ENCODE measurements at places on chromosomes 6 and 20.

- no peak for DNase-seq
Observed at GRCh38 chr20:36467076-36467999, 74.0 kb upstream of the MYL9 start.

- no peak for DNase-seq
Observed at GRCh38 chr6:149364557-149364956, 35.5 kb upstream of the SUMO4 start.

DNA sequence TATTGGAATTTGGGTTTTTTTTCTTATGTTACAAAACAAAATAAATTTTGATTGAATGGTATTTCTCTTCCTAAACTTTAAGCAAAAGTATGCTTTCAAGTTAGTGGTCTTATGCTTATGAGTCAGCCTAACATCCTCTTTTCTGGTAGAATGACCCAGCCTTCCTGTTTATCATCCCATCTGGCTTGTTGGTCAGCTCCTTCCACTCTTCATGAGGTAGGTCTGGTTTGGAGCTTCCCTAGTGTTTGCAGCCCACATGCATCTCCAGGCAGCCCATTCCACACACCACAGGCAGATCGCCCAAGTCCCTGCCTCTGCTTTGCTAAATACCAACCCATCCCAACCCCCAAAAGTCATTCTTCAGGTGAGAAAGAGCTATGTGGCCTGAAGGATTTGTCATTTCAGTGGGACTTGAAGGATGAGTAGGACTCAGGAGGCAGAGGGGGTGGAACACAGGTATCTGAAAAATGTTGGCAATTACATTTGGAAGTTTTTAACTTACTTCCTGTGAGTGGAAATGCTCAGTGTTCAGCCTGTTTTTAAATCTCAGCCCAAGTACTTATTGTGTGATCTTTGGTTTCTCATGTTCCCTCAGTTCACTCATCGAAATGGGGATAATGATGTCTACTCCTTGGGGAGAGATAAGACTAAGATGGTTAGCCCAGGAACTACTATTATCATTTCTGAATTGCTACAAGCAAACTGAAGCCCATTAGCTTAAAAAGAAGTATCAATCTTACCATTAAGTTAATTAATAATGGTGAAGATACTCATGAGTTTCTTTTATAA, 294.0 kb downstream of the ADGB start:
- DNase-seq, result no peak

DNA sequence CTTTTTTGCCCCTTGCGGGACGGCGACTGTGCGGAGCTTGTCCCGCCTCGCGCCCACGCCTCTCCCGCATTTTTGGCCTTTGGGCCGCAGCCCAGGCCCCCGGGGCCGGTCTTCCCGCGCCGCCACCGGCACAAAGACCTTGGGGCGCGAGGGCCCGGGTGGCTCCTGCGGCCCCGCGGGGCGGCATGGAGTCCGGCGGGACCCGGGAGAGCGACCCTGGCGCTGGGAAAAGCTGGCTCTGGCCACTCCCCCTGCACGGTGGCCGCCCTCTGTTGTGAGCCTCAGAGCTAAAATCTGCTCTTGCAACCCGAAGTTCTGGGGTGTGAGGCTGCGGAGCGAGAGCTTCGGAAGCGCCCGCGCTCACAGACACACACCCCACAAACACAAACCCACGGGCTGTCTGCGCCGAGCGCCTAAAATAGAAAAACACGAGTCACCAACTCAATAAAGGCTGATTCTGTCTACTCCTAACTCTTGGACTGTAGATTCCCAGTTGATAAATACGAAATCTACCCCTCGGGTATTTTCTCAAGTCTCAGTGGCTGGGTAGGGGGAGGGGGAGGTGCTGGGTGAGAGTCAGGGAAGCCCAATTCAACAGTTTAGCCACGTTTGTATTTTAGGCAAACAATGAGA, 496 bp upstream of the BEND3 start:
- no peak for DNase-seq

DNA sequence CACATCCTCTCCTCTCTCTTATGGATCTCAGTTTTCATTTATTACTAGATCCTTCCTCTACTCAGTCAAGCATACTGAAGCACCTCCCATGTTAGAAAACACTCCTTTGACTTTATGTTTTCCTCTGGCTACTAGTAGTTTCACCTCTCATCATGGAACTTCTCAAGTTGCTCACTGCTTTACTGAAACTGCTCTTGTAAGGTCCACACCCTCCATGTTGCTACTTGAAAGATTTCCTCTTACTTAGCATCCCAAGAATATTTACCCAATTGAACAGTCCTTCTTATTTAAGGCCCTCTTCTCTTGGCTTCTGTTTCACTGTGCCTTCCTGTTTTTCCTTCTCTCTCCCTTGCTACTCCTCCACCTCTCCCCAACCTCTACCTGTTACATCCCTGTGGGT, 230.3 kb downstream of the TBC1D7 start:
- DNase-seq, result no peak

DNA sequence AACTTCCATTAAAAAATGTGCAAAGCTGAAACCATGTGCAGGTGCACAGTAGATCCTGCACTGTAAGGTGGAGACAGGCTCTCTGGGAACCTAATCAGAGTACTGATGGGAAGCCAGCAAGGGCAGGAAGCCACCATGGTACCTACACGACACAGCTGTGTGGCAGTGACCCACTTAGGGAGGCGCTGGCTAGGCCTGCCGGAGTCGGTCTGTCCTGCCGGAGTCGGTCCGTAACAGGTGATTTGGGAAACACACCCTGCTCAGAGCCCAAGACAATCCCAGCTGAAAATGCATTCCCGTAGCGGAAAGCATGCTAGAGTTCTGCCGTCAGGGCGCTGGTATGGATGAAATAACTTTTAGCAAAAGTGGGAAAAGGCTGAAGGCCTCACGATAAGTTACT, 17.2 kb downstream of the TXNDC5 start:
- no peak for DNase-seq

- DNase-seq, result no peak
Observed at GRCh38 chr20:19761326-19761725, 3.3 kb downstream of the RIN2 start.

- no peak for DNase-seq
Observed at GRCh38 chr20:61767761-61768494, 297.8 kb downstream of the TAF4 start.
